ENCODE measurements at places on chromosomes 2 and 18.

DNA sequence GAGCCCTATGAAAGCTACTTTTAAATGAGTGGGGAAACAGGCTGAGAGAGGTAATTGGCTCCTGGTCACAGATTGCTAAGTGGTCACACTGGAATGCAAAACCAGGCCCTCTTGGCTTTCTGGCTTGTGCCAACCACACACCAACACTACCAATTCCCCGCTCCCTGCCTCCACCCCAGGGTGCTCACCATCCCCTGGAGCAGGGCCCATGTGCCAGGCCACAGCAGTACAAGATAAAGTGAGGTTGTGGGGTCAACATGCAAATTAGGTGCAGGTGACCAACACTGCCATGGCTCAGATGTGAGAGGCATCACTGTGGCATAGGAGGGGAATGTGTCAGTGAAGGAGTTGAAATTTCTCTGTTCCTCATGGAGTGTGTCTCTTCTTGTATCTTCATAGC is 312.5 kb downstream of the MYCN start:
- no peak for DNase-seq

- peak; percentile 2 for DNase-seq
Measured at GRCh38 chr18:69599377-69599776, 198.7 kb downstream of the DOK6 start.

DNA sequence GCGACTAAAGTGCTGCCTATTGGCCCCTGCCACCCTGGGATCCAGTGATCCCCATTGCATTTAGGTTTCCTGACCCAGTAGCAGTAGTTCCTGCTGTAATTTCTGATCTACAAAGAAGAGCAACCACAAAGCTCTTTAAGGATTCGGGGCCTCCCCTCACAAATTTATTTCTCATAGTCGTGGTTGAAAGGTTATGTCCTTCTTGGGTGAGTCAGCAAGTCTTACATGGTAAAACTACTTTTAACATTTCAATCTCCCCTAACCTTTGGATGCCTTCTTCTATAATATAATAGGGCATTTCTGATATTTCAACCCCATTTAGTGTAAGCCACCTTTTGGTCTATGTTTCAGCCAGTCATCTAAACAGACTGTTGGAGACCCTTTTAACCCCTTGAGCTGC is 14.9 kb downstream of the PIKFYVE start:
- DNase-seq, result no peak

DNA sequence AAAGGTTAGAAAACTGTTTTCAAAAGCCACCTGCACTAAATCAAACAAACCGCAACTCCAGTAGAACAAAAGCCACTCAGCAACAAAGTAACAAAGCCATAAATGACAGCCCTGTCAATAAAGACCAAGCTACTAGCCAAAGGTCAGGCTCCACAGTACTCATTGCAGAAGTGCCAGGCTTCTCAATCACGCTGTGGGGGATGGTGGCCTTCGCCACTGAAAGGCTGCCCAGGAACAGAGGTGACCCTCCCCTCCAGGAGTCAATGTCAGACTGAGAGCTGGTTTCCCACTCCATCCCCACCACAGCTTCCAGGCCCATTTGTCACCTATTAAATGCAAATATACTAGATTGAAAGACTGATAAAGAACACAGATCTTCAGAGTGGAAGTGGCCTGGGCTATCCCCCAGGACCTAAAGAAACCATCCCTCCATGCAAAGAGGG is 5.9 kb downstream of the ATP8B1 start:
- DNase-seq, result no peak

GRCh38 chr2:172377408-172377807 is 50.0 kb upstream of the ITGA6 start:
- no peak for DNase-seq

- DNase-seq, result peak; percentile 68
Measured at GRCh38 chr2:69203166-69203985, 183.7 kb downstream of the GFPT1 start.

DNA sequence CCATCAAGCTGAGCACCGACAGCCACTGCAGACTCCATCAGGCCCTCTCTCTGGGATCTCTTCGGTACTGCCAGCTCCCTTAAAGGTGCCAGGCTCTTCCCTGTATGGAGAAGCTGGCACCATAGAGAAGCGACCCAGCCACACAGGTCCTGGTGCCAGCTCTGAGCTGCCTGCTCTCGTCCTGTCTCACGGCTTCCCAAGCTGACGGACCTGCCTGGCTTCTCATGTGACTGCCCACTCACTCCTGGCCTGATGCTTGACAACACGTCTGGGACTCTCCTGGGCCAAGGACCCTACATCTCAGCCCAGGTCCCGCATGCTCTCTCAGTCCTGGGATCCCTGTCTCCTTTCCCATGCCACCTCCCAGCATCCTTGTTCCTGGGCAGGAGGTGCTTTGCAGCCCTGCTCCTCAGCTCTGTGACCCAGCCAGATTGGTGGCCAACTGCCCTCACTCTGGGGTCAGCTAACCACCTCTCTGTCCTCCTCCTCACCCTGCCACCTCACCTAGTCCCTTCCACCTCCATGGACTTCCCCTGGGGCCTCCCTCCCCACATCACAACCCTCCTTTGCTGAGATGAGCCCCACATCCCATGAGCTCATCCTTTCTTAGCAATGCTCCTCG is 12.5 kb upstream of the ATOH8 start:
- no peak for DNase-seq

DNA sequence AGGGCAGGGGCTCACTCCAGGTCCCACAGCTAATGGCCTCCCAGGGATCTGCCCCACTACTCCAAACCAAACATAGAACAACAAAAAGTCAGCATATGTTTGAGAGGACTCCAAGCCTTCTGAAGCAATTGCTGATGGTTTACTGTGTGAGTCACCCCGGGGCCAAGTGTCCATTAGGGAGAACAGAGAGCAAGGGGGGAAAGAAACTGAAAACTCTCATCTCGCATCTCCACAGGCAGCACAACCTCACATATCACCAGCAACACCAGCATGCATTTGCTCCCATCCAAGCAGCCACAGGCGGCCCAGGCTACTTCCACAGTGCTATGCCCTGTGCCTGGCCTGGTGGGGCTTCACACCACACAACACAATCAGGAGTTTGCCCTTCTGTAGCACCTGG is 39.1 kb downstream of the CYRIA start:
- DNase-seq, result no peak

DNA sequence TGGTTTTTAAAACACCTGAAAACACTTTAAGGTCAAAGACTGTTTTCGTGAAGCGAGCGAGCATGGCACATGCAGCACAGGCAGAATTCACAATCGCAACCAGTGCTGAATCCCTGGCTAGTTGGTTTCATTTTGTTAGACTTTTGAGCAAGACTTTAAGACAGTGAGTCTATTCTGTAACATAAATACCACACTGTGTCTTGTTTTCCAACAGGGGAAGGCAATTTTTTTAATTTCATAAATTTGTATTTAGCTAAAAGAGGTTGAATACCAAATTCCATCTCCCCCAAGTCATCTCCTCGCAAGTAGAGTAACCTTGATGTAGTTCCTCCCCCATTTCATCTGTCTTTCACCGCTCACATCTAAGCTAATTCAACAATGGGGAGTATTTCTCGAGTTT is 1.4 kb downstream of the CERKL start:
- no peak for DNase-seq

DNA sequence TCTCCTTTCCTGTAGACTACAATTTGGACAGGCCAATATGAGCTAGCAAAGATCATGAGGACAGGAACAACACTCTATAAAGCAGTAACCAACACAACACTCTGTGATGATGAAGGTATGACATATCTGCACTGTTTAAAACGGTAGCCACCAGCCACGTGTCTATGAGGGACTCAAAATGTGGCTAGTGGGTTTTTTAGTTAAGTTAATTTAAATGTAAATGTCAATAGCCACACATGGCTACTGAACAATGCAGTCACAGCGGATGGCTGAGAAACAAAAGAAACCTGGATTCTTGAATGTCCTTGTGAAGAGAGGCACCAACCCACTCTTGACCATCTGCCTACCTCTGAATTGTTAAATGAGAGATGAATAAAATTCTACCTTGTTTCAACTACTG is 33.9 kb downstream of the FANCL start:
- no peak for DNase-seq

DNA sequence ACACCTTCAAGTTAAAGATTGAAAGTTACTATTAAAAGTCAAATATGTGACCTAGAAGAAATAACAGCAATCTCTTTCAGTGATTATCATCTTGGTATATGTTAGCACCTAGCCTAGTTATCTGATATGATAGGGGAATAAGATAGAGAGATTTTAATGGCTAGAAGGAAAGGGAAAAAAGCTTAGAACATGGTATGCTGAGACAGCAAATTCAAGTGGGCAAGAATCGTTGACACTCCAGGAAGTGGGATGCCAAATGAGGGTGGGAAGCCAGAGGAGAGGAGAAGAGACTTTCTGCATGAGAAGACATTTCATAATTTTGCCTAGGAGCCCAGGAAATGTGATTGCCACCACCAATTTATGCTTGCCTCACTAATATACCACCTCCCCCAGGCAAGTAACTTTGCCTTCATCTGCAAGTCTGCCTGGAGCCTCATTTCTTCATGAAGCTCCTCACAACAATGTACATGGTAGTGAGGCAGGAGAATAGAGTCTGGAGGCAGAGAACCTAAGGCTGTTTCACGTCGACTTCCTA is 504.9 kb downstream of the TNS1 start:
- DNase-seq, result no peak

DNA sequence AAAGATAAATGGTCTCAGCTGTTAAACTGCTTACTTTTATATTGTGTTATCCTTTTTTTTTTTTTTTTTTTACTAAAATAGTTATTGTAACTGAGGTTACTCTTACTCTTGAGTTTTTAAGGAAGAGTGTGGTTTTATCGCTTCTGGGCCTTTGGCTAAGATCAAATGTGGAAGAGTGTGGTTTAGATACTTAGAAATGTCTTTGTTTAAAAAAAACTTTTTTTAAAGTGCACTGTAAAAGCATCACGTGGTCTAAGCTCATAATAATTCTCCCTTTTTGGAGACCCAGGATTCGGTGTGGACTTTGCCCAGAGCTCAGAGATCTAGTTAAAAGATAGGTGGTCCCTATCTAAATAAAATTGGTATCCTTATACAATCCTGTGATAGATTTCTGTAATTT is 11.9 kb upstream of the OXER1 start:
- no peak for DNase-seq

- no peak for DNase-seq
Measured at GRCh38 chr18:13239171-13239956, 20.8 kb downstream of the LDLRAD4 start.

GRCh38 chr2:196987298-196987648 is 60.8 kb upstream of the PGAP1 start:
- no peak for DNase-seq

DNA sequence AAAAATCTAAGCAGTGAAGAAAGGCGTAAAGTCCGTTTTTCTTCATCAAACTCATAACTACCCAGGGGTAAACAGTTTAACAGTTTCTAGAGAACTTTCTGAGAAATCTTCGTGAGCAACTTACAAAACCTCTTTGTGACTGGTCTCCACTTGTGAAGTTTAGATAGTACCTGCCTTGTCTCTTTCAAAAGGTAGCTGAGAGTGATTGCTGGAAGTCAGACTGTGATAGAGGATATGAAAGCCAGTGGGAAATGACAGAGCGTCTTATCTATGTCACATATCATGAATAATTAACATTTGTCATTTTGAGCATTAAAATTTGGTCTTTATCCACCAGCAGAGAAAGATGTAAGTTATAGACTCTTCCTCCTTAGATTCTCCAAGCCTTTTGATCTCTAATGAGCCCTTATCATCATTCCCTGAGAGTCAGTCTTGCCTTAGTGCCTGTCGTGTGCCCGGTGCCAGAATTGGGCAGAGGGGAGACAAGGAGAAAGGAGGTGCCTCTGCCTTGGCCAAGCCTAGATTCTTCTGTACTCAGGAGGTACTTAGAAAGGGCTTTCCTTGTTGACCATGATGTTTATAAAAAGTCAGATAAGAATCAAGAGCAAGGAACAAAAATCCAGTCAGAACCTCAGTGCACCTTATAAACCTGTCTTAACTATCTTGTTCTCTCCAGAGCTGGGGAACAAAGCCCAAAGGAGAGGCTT is 205.1 kb upstream of the EPAS1 start:
- DNase-seq, result no peak

GRCh38 chr2:55009277-55010060 is 40.8 kb downstream of the RTN4 start:
- DNase-seq, result no peak

- peak; percentile 27 for DNase-seq
Measured at GRCh38 chr2:166419616-166419934, 43.8 kb upstream of the SCN9A start.

DNA sequence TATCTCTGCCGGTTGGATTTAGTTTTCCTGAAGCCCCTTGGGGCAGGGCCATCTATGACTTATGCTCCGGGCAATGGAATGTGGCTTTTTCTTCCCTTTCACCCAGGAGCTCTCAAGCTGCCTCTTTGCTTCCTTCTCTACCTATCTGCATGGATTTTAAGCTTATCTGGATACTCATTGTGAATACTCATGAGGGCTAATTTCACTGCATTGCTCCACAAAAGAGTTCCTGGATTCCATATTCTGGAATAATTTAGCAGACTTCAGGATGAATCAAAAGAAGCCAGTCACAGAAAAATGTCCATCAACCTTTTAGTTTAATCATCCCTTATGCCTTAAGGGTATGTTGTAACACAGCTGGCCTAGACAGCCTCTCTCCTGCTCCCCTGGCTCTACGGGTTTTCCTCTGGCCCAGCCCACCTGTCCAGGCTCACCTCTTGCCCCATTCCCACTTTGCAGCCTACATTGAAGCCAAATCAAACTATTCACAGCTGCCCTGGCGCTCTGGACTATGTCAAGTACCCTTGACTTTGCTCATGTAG is 122.8 kb upstream of the RMDN2 start:
- DNase-seq, result no peak

DNA sequence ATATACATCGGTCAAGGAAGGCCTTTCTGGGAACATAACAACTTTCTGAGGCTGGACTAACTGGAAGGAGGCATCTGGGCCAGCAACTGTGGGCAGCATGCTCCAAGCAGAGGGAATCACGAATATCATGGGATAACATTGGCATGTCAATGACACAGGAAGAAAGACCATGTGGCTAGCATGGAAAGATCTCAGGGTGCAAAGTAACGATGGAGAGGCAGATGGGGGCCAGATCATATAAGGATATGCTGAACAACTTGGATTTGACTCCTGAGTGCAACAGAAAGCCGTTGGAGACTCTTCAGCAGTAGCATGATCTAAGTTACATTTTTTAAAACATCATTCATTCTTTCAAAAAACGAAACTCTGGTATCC is 133.6 kb downstream of the FOXI3 start:
- DNase-seq, result no peak

DNA sequence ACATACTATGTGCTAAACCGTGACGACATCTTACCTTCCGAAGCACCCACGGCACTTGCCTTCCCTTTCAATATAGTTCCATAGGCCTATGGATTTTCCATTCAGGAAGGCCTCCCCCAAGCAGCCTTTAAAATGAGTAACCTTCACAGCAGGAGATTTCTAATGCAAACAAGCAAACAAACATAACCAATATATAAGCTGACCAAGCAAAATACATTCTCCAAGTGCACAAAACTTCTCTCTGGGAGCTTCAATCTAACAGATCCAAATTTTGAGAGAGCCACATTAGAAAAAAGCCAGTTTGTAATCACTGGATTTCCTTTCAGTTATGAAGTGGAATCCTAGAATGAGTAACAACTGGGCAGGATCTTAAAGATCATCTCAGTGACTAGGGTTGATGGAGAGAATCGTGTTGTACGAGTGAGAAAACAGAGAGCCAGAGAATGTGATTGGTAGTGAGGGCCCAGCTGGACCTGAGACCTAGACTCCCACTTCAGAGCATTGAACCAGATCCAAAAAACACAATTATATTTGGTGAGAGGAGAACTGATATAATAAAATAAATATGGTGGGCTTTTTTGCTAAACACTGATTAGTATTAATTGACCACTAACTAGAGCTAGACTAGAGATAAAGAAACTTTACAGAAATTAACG is 145.6 kb downstream of the LAMA1 start:
- DNase-seq, result no peak

- DNase-seq, result no peak
Measured at GRCh38 chr18:25464227-25464626, 112.3 kb upstream of the ZNF521 start.

Data from NCI-H2171 treated with DMSO at 0.1 percent for 48 hours (cell line).